ENCODE measurements at places on chromosomes 4 and X. TPM values are rescaled to one million over a fixed set of nuclear protein-coding genes. Genes with fewer than 3 reads are reported as not detected.

DNA sequence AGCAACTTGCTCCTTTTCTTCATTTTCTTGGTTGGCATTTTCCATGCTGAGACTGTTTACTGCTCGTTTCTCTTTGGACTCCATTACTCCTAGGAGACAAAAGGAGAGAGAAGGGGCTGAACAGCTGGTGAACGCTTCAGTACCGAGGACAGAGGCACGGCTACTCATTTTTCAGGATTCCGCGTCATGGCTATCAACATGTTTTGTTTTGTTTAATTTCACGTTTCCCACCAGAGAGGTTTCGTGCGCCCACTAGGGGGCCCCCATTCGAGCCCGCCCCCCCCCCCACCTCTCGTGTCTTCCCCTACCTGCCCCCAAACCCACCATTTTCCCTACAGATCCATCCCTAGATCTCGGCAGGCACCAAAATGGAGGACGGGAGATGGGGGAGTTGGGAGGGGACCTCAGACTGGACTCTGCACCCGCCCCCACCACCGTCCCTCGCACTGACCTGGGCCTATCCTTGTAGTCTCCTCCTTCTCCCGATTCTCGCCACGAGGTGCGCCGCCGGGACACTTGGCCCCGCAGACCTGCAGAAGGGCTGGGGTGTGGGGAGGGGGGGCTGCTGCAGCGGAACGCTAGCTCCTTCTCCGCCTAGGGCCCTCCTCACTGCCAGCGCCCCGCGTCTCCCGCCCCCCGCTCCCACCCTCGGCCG is 653 bp downstream of the BEX1 start:
- H3K27ac ChIP-seq = peak overlapping the region; percentile 28
- DNase-seq = peak; percentile 54
- H3K4me1 ChIP-seq = no peaks in the 10 kb centered on the region
- H3K4me3 ChIP-seq = peak overlapping the region; percentile 63

DNA sequence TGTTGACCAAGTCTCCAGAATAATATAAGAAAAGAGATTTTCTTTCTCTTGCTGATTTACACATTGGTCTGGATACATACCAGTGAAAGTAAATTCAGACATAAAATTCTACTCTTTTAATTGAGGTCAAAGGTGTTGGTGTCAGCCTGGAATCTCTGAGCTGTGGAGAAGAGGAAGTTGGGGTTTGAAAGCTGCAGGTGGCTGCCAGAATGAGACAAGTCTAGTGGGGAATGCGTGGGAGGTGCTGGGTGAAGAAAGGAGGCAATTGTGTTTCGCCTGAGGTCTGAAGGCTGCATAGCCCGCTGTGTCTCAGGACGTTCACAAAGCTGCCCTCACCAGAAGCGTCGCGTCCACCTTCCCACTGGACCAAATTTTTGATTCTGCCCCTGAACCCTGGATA is 31.2 kb downstream of the PHEX start:
- no peak for DNase-seq
- no peaks in the 10 kb centered on the region for H3K36me3 ChIP-seq
- no peak overlapping the region for H3K4me3 ChIP-seq
- no peaks in the 10 kb centered on the region for H3K27me3 ChIP-seq
- no peak overlapping the region for H3K27ac ChIP-seq

DNA sequence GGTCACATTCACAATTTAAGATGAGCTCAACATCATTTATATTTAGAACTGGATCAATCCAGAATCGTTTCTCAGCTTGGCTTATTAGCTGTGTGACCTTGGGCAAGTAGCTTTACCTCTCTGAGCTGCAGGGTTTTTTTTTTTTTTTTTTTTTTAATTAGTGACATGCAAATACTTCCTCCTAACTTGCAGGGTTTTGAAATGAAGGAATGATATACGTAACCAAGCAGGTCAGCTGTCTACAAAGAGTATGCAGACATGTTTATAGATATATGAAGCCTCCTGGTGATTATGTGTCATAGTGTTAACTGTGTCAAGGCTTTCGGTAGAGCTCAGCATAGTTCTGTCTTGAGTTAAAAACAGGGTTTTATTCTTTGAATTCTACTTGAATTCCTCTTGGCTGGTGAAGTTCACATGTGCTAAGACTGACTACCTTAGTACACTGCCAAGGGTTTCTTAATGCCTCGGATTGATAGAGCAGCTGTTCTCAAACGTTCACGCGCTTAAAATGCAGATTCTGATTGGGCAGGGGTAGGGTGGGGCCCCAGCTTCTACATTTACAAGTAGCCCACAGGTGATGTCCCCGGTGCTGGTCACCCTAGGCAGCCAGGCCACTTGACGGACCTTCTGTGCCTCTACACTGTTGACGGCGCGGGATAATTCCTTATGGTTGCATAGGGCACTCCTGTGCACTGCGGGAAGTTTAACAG is 654 bp upstream of the STS start:
- H3K4me3 ChIP-seq = peak overlapping the region; percentile 86
- peaks cover 4% of the 10 kb centered on the region for H3K4me1 ChIP-seq
- DNase-seq = peak; percentile 7
- no peak overlapping the region for H3K27ac ChIP-seq
- no peaks in the 10 kb centered on the region for H3K27me3 ChIP-seq

DNA sequence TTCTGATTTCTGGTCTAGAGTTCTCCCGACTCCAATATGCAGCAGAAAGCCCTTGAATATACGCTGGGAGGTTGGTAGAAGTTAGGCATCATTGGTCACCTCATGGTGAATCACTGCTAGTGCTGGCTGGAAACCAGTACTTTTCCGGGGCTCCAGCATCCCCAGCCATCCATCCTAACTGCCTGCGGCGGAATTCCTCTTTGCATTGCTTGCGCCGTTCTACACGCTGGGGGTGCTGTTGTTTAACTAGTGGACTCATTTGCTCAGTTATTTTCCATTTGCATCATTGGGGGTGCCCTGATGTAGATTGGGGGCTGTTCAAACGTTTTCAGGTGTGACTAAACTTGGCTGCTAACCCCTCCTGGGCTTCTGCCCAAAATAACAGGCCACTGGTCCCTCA is 23.3 kb upstream of the GPR50 start:
- H3K4me3 ChIP-seq = no peak overlapping the region
- H3K27me3 ChIP-seq = peaks cover 6% of the 10 kb centered on the region
- no peaks in the 10 kb centered on the region for H3K36me3 ChIP-seq
- no peaks in the 10 kb centered on the region for H3K4me1 ChIP-seq

DNA sequence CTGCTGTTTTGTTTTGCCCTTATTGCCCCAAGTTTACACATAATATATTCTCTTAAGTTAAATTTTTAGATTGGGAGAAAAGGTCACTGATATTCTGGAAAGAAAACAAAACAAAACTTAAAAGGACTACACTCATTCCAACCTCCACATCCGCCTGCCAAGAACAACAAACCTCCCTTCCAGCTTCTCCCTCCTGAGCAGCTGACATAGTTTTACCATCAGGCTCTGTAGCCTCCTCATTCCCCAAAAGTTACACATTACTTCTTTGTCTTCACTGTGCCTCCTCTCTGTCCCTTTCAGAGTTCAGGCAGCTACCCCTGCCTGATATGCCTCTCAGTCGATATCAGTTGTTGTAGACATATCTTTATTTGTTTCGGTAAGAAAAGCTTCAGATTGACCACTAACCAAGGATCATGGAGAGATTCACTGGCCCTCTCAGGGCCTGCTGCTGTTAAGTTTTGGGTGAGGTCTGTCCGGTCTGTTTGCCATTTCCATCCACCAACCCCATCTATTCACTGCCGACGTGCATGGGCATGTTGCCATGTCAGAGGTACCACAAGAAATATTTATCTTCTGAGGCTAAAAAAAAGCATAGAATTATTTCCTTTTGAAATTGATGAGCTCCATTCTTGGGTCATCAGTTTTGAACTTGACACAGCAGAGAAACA is 164.1 kb downstream of the GASK1B start:
- H3K27ac ChIP-seq = no peak overlapping the region
- H3K4me1 ChIP-seq = peaks cover 7% of the 10 kb centered on the region
- no peaks in the 10 kb centered on the region for H3K36me3 ChIP-seq
- H3K27me3 ChIP-seq = no peaks in the 10 kb centered on the region
- DNase-seq = no peak

DNA sequence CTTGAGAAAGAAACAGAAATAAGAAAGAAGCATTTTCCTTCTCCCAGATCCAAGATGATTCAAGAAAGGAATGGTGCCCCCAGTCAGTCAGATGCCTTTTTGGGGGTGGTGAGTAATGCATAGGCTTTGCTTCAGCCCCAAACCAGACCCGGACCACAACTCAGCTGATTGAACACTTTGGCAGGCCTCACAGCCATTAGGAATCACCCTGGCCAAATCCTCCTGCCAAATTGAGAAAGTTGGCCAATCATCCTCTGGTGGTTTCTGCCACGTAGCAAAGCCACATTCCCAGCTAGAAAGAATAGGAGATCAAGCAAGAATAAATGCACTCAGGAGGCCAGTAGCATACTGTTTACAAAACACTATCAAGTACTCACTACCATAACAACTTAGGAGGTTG is 33.7 kb downstream of the FRMD7 start:
- peak; percentile 29 for DNase-seq
- H3K4me3 ChIP-seq = no peak overlapping the region
- no peaks in the 10 kb centered on the region for H3K36me3 ChIP-seq
- H3K27ac ChIP-seq = no peak overlapping the region
- H3K27me3 ChIP-seq = no peaks in the 10 kb centered on the region
- H3K4me1 ChIP-seq = no peaks in the 10 kb centered on the region

DNA sequence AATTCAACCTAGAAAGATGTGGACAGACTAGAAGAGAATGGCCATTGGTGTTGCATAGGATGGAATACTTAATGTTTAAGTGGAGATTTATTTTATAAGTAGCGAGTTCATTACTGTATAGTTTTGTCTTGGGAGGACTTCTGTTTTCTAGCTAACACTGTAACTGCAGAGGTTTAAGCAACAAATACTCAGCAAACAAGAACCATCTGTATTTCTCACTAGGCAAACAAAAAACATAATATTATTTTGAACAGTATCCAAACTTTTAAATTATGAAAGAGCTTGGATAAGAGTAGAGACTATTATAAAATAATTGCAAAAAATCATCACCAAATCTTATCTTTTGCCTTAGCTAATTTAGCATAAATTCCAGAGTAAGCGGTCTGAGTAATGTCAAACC is 121.1 kb downstream of the GLRA3 start:
- H3K27ac ChIP-seq = no peak overlapping the region
- H3K4me1 ChIP-seq = no peaks in the 10 kb centered on the region
- no peak for DNase-seq
- no peaks in the 10 kb centered on the region for H3K36me3 ChIP-seq

DNA sequence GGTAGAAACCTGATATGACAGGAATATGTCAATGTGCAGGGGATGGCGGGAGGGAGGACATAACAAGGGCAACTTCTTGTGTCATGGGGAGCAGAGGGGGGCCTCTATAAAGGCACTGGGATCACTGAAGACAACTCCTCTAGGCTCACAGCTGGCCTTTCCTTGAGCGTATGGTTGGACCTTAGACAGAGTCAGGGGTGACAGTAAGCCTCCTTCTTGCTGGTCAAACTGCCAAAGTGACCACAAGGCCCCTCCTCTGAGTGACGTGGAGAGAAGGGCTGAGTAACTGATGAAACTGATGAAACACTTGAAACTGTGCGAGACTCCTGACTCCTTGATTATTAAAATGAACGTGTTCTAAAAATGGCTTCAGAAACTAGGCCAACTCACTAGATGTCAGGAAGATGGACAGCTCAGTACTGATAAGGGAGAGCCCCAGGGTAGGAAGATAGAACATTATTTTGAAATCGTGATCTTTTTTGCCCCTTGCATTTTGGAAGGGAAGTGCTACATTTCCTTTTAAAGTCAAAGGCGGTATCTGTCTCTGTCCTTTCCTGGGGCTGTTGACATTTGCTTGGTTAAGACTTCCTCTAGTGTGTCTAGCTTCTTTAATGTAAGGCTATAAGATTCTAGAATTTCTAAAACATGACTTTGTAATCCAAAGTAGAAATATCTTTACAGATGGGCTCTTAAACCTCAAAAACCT is 1.6 kb downstream of the RAB33A start:
- no peak for DNase-seq
- H3K4me1 ChIP-seq = peaks cover 8% of the 10 kb centered on the region
- no peaks in the 10 kb centered on the region for H3K36me3 ChIP-seq
- peak overlapping the region; percentile 73 for H3K27ac ChIP-seq
- H3K27me3 ChIP-seq = no peaks in the 10 kb centered on the region

GRCh38 chr4:89294573-89295269 is 12.9 kb downstream of the GPRIN3 start:
- no peak overlapping the region for H3K27ac ChIP-seq
- H3K36me3 ChIP-seq = no peaks in the 10 kb centered on the region
- H3K4me1 ChIP-seq = peaks cover 44% of the 10 kb centered on the region

DNA sequence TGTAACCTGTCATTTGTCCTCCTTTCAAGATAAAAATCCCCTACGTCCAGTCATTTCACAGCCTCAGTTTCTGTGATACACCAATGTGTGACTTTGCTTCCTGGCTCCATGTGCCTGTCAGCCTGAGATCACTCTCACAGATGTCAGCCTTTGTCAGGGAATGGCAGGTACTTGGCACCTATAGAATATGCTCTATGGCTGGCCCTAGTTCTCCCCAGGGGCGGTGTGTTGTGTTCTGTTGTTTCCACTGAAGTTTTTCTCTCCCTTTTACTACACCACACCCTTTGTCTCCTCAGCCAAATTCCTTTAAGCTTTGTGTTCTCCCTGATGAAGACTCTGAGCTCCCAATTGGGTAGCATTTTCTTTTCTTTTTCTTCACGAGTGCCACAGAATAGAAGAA is 81.7 kb downstream of the ALPK1 start:
- H3K27me3 ChIP-seq = peaks cover 40% of the 10 kb centered on the region
- no peak overlapping the region for H3K27ac ChIP-seq
- no peak for DNase-seq
- no peak overlapping the region for H3K4me3 ChIP-seq
- no peaks in the 10 kb centered on the region for H3K36me3 ChIP-seq

GRCh38 chr4:83894831-83895230 is 358.9 kb downstream of the GPAT3 start:
- no peaks in the 10 kb centered on the region for H3K27me3 ChIP-seq
- no peak overlapping the region for H3K27ac ChIP-seq
- no peak overlapping the region for H3K4me3 ChIP-seq
- no peak for DNase-seq
- no peaks in the 10 kb centered on the region for H3K36me3 ChIP-seq

DNA sequence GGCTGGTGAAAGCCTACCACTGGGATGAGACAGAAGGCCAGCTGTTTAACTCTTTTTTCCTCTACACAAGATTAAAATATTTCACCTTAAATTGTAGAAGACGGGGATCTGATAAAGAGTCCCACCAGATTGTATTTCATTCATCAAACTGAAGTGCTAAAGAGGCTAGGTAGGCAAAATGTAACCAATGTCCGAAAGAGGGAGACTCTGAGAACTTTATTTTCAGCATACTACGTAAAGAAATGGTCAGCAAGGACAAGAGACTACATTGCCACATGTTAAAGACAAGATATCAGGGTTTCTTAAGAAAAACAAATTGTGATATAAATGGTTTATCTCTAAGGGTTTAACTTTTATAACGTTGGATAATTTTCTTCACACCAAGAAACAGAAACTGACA is 71.6 kb upstream of the INPP4B start:
- H3K4me1 ChIP-seq = no peaks in the 10 kb centered on the region
- no peak overlapping the region for H3K27ac ChIP-seq

Gene FAM241A
- 1.7 TPM for total RNA-seq

Gene SLC7A11
- 1.3 TPM for total RNA-seq

Gene TKTL1
- not detected for total RNA-seq

Gene STAP1
- total RNA-seq = not detected

Gene PTPN13
- total RNA-seq = 29.2 TPM

Gene KIT
- 1.4 TPM for total RNA-seq
